Panc1 (cell line): ENCODE measurements at places on chromosomes 1 and 21. TPM values are rescaled to one million over a fixed set of nuclear protein-coding genes. Genes with fewer than 3 reads are reported as not detected.

DNA sequence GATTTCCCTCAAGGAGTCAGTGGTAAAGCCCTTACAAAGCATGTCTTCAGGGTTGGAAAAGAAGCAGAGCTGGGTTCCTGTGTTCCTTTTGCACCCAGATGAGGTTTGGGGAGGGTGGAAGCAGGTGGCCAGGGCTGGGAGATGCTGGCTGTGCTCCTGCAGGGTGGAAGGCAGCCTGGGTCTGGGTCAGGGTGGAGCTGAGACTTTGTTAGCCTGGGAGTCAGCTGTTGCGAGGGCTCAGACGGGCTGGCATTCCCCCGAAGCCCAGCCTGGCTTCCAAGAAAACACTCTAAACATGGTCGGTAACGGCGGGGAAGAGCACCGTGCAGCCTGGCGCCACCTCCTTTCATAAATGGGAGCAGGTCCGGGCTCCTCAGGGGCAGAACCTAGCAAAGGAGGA, 43.7 kb upstream of the EPS8L3 start:
- DNase-seq = no peak
- H3K4me1 ChIP-seq = peaks cover 34% of the 10 kb centered on the region
- H3K36me3 ChIP-seq = no peaks in the 10 kb centered on the region
- peak overlapping the region; percentile 81 for H3K27ac ChIP-seq
- no peak overlapping the region for H3K4me3 ChIP-seq
- H3K27me3 ChIP-seq = no peaks in the 10 kb centered on the region

DNA sequence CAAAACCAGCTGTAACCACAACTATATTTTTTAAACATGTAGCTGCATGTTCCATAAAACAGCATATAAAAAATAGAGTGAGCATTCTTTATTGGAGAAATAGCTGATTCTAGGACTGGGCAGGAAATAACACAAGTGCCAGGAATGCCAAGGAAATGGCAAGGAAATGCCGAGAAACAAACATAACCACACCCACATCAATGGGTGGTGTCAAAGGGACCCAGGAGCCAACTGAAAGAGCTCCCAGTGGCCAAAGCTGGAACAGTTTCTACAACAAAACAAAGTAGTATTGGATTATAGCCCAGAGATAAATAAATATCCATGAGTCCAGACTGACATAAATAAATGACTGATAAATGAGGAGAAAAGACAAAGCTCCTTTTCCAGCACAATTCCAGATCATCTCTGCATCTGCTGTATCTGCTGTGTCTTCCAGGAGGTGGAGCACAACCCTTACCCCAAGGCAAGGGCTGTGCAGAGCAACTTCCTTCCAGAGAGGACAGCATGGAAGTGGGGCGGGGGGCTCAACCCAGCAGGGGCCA, 28.1 kb downstream of the ADARB1 start:
- H3K27me3 ChIP-seq = no peaks in the 10 kb centered on the region
- no peak overlapping the region for H3K27ac ChIP-seq
- no peaks in the 10 kb centered on the region for H3K36me3 ChIP-seq

DNA sequence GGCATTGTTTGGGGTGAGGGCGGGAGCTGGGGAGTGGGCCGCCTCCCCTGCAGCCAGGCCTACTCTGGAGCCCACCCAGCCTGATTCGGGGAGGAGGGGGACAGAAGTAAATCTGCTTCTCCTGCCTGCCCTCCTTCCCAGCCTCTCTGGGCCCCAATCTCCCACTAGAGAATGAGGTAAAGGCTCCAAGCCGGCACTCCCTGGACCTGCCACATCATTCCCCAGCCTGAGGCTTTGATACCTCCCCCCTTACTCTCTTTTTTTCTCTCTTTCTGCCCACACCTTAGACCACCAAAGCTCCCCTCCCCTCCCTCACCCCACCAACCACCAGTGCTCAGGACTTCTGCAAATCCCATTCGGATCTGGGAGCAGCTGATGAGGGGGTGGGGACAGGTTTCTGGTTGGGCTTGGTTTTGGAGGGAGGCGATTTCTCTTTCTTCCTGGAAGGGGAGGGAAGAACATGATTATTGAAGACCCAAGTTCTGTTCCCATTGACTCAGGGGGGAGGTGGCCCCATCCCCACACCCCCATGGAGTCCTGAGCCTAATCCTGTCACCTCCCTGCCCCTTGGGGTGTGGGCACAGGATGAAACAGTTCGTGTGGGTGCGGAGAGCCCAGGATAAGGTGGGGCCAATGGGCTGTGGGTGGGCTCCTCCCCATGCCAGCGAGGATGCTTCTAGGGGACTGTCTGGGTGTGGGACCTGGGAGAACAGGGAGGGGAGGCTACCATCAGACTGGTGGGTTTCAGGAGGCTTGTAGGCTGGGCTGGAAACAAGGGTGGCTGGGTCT, 1.3 kb downstream of the MAP7D1 start:
- no peaks in the 10 kb centered on the region for H3K27me3 ChIP-seq
- peak overlapping the region; percentile 67 for H3K4me3 ChIP-seq
- H3K27ac ChIP-seq = peak overlapping the region; percentile 84
- peaks cover 2% of the 10 kb centered on the region for H3K36me3 ChIP-seq

Gene BRDT
- not detected for total RNA-seq

GRCh38 chr1:203557390-203557789, 63.4 kb downstream of the OPTC start:
- no peaks in the 10 kb centered on the region for H3K4me1 ChIP-seq
- H3K27ac ChIP-seq = no peak overlapping the region
- no peak overlapping the region for H3K4me3 ChIP-seq
- H3K36me3 ChIP-seq = no peaks in the 10 kb centered on the region
- DNase-seq = no peak
- H3K27me3 ChIP-seq = no peaks in the 10 kb centered on the region

Gene MFAP2
- total RNA-seq = 12.9 TPM

Gene APCS
- 0.33 TPM for total RNA-seq

Gene FCAMR
- total RNA-seq = not detected

GRCh38 chr1:56024155-56024554, 555.2 kb downstream of the PLPP3 start:
- no peaks in the 10 kb centered on the region for H3K4me1 ChIP-seq
- no peak overlapping the region for H3K27ac ChIP-seq
- H3K27me3 ChIP-seq = no peaks in the 10 kb centered on the region
- H3K36me3 ChIP-seq = no peaks in the 10 kb centered on the region

Gene GBP7
- not detected for total RNA-seq
